Activated CD8-positive, alpha-beta T cell treated with anti-CD3 and anti-CD28 coated beads for 36 hours (primary cell): ENCODE measurements at places on chromosomes 5 and 9. TPM values are rescaled to one million over a fixed set of nuclear protein-coding genes. Genes with fewer than 3 reads are reported as not detected.

DNA sequence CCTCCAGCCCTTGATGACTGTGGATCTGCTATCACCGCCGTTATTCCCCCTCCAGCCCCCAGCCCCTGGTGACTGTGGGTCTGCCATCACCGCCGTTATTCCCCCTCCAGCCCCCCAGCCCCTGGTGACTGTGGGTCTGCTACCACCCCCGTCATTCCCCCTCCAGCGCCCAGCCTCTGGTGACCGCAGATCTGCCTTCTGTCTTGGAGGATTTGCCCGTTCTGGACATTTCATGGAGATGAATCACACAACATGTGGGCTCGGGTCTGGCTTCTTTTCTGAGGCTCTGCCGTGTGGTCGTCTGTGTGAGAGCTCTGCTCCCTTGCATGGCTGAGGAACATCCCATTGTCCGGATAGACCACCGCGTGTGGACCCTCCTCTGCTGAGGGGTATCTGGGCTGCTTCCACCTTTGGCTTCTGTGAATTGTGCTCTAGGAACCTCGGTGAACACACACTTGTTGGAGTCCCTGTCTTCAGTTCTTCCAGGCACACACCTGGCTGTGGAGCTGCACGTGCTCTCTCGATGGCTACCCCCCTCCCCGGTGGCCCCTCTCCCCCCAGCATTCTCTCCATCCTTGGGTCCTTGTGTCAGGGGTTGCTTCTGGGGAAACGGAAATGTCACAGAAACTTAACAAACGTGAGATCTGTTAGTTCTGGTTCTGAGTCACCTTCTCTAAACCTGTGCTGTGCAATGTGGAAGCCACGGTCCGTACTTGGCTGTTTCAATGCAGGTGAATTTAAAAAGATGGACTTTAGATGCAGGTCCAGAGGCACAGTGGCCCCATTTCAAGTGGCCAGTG is 105.3 kb upstream of the COL5A1 start:
- no peak for DNase-seq

DNA sequence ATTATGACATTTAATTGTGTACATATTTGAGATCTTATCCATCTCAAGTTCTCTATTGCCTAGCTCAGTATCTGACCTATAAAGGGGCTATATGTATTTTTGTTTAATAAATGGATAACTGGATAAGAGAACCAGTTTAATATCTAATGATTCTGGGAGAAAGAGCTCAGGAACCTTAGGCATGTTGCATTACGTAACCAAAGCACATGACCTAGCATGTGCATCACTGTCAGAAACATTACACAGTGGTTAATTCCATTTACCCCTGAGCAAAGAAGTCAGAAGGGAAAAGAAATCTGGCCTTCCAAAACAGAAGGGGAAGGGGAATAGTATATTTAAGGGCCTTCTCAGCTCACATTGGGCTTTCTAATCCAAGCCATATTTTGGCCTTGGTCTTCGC is 12.3 kb downstream of the PAPPA start:
- no peak for DNase-seq

DNA sequence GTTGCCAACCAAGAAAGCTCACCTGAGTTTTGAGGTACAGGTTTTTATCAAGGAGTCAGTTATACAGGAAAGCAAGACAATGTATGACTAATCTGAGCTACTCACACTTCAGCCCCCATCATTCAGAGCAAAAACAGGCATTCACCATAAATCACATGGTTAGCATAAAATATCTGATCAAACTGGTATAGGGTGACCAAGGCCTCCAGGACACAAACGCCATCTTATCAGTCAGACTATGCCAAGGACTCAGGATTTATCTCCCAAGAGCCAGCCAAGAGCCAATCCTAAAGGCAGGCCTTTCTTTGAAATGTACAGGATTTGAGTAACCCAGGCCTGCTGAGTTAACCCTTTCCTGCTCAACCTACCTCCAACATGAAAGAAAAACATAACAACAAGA is 313.0 kb upstream of the NREP start:
- DNase-seq, result no peak

The PRRC1 gene
- 38.1 TPM for total RNA-seq

- DNase-seq, result peak; percentile 72
Observed at GRCh38 chr9:84315278-84315877, 25.2 kb downstream of the SLC28A3 start.

DNA sequence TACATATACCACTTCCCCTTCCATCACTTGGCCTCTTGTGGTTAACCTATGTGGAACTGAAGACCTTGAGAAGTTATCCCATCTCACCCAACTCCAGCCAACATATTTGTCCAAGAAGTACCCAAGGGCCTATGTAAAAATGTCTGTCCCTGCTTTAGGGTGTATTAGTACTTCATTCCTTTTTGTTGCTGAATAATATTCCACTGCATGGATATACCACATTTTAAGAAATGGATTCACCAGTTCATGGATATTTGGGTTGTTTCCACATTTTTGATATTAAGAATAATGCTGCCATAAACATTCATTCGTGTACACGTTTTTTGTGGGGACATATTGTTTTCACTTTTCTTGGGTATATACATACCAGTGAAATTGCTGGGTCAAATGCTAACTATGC is 28.6 kb downstream of the IDNK start:
- no peak for DNase-seq

DNA sequence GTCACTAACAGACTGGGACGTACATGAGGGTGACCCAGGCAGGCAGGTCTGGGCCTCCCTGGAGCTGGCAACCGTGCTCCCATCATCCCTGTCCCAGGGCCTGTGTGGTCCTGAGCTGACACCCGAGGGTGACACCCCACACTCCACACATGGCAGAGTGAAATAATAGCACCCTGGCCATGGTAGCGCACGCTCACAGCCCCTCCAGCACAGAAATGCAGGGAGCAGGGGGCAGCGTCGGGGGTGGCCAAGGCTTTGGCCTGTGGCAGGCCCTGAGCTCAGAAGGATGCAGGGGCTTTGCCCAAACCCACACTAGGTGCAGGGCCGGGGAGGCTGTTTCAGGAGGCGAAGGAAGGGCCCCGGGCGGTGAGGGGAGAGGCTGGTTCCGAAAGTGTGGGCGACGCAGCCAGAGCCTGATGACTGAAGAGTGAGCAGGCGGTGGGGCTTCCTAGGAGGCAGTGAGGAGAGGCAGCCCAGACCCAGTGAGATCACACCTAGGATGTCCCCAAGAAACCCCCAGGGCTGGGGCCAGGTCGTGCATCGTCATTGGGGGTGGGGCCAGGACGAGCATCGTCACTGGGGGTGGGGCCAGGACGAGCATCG is 12.9 kb downstream of the OR2V2 start:
- peak; percentile 92 for DNase-seq

The LRRTM2 gene
- not detected for total RNA-seq

The ROR2 gene
- not detected for total RNA-seq

DNA sequence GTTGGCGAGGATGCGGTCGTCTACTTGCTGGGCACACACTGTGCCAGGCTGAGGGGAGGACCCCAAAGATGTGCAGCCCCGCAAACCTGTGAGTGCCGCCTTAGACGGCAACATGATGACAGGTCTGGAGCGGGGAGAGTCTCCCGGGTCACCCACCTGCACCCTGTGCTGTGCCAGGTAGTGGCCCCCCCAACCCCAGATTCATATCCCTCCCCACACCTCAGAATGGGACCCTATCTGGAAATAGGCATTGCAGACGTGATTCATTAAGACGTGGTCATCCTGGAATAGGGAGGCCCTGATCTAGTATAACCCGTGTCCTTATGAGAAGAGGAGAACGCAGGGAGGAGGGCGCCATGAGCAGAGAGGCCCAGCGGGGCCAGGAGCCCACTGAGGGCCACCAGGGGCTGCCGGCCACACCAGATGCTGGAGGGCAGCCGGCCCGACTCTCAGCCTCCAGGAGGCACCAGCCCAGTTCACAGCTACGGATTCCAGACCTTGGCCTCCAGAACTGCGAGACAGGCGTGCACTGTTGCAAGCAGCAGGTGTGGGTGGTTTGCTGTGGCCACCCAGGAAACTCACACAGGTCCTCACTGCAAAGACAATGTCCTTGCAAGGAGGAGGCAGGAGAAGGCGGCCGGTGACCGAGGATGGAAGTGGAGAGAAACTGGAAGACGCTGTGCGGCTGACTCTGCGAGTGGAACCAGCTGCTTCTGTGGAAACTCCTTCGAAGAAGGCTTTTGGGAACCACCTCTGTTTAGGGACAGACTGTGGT is 131.9 kb upstream of the LPCAT1 start:
- DNase-seq, result no peak

DNA sequence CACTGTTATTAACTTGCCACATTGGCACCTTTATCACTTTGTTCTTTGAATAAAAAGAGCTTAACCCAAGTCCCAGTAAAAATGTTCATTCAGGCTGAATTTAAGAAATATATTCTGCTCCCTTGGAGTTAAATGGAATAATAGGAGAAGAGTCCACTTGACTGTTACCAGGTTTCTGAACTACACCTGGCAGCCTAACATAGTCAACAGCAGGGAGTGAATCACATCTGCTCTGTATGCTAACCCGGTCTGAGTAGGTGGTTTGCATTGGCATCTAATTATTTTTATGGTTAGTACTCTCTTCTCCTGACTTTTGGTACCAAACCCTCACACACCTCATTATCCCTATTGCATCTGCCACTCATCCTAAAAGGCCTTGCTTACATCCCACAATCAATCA is 86.7 kb downstream of the STK32A start:
- no peak for DNase-seq

DNA sequence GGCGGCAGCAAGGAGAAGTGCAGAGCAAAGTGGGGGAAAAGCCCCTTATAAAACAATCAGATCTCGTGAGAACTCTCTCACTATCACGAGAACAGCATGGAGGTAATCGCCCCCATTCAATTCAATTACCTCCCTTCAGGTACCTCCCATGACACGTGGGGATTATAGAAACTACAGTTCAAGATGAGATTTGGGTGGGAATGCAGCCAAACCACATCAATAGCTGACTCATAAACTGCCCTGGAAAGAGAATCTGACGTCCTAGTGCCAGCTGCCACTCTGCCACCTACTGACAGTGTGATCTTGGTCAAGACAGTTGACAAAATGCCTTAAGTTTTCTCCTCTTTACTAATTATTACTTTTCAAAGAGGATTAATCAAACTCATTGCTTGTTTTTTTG is 128.3 kb downstream of the GPBP1 start:
- peak; percentile 81 for DNase-seq

The CCDC152 gene
- total RNA-seq, result 10.8 TPM

The CREBRF gene
- total RNA-seq, result 9.3 TPM

The SEMA4D gene
- 317 TPM for total RNA-seq

The TSSK1B gene
- not detected for total RNA-seq

DNA sequence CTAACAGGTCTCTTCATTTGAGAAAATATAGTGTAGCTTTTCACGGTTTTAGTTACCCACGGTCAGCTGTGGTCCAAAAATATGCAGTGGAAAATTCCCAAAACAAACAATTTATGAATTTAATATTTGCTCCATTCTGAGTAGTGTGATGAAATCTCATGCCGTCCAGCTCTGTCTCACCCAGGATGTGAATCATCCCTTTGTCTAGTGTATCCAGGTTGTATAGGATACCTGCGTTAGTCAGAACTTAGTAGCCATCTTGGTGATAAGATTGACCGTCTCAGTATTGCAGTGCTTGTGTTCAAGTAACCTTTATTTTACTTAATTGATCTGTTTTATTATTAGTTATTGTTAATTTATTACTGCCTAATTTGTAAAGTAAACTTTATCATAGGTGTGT is 41.1 kb downstream of the NDUFS4 start:
- no peak for DNase-seq

- DNase-seq, result no peak
Observed at GRCh38 chr5:180340856-180341255, 12.3 kb downstream of the GFPT2 start.

The HTR1A gene
- not detected for total RNA-seq

The TLR4 gene
- total RNA-seq, result not detected

DNA sequence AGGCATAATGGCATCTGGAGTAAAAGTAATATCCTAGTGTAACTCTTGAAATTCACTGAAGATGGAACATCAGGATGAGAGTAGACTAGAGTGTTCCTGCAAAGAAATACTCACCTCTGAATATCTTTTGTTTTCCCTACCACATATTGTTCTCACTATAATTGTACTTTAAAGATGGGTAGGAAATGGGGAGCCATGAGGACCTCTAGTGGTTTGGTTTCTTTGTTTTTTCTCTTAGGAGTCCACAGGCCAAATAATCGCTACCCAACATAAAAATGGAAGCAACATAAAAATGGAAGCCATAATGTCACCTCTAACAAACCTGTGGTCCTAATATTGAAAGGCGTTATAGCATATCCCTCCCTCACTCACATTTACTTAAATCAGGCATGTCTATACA is 2375.8 kb downstream of the MAT2B start:
- DNase-seq, result no peak

- DNase-seq, result peak; percentile 59
Observed at GRCh38 chr9:114366334-114367128, 21.3 kb downstream of the AKNA start.

The GHR gene
- total RNA-seq, result not detected

The EIF4E1B gene
- not detected for total RNA-seq
